T-helper 17 cell (primary cell): ENCODE measurements at places on chromosomes 3 and 15. TPM values are rescaled to one million over a fixed set of nuclear protein-coding genes. Genes with fewer than 3 reads are reported as not detected.

DNA sequence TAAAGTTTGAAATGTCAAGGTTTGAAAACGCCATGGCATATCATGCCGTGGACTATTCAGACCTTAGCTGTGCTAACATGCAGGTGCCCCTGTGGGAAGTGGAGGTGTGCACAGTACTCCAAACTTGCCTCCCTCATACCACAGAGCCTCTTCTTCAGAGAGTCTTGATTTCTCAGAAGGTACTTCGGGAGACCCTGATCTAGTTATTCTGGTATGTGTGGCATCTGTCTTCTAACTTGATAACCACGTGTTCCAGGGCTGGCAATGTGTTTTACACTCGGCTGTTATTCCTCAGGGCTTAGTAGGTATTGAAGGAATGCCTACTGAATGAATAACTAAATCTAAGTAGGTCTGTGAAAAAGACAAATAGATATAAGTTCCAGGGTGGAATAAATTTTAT is 309.9 kb downstream of the CLSTN2 start:
- no peak for DNase-seq

- DNase-seq = no peak
Observed at GRCh38 chr3:115248274-115248673, 101.2 kb upstream of the ZBTB20 start.

- DNase-seq = no peak
Observed at GRCh38 chr3:132187746-132188145, 129.5 kb upstream of the ACP3 start.

WDR93 gene
- not detected for total RNA-seq

WNT7A gene
- 10.1 TPM for total RNA-seq

DNA sequence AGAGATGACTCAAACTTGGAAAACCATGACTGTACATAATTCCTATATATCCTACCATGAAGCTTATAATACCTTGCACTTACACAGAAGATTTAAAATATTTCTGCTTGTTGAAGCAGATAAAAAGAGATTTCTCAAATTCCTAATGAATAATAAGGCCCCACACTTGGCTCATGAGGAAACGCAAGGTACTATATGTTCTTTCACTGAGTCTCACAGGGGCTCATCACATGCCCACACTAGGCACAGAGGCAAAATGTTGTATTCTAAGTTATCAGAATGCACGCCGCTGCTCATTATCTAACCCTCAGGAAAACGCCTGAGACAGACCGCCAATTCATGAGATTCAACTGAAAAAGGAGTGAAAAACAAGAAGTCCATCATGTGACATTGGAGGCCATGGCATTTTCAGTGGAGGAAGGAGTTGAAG is 5.6 kb downstream of the MYO1E start:
- no peak for DNase-seq

- DNase-seq = no peak
Observed at GRCh38 chr3:188697127-188697526, 474.6 kb upstream of the TPRG1 start.

SH3GL3 gene
- total RNA-seq = not detected

DNA sequence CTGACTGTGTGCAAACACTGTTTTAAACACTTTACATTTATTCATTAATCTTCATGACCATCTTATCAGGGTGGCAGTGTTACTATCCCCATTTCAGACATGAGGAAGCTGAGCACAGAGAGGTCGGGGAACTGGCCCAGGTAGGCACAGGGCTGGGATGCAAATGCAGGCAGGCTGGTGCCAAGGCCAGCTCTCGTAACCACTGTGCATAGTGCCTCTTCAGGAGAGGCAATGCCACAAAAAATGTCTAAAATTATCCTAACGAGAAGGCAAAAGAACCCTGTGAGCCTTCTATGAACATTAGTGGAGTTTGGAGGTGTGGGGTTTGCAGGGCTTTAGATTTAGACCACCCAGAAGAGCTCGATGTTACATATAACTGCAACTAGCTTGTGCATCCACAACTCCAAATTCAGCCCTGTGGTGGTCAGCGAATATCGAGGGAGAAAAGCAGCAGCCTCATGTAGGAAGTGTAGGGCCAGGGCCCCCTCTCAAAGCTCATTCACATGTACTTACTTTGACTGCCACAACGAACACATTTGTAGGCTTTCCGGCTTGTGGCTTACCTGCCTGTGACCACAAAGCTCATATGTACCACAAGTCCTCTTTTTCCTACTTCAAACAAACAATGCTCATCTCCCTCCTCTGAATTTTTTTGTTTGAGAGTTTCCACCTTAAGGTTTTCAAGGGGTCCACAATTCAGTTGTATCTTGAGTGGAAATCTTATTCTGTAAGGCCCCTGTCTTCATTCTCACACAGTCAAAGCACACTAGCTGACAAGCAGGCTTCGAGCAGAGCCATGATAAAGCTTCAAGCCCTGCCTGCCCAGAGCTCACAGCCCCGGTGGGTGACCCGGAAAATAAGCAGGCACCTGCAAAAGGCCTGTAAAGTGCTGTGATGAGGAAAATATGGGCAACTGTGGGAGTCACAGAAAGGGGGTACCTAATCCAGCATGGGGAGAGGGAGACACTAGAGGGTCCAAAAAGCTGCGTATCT is 722.9 kb upstream of the CFAP20DC start:
- DNase-seq = no peak

- no peak for DNase-seq
Observed at GRCh38 chr3:165728924-165729323, 108.3 kb downstream of the BCHE start.

- DNase-seq = no peak
Observed at GRCh38 chr15:23616536-23616935, 31.1 kb downstream of the MAGEL2 start.

- DNase-seq = no peak
Observed at GRCh38 chr15:63655683-63656372, 58.6 kb downstream of the FBXL22 start.

- no peak for DNase-seq
Observed at GRCh38 chr15:88810446-88810845, 7.2 kb downstream of the ACAN start.

- DNase-seq = no peak
Observed at GRCh38 chr3:111732252-111732879, 126.7 kb upstream of the PHLDB2 start.

- DNase-seq = no peak
Observed at GRCh38 chr3:10762611-10763247, 53.3 kb upstream of the SLC6A11 start.

DNA sequence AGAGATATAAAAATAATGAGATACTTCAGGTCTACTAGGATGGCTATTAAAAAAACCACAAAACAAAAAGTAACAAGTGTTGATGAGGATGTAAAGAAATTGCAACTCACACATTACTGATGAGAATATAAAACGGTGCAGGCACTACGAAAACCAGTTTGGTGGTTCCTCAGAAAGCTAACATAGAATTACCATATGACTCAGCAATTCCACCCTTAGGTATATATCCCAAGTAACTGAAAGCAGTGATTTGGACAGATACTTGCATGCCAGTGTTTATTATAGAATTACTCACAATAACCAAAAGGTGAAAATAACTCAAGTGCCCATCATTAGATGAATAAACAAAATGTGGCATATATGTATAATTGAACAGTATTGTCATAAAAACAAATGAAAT is 87.5 kb upstream of the MELTF start:
- no peak for DNase-seq

KNG1 gene
- total RNA-seq = not detected

- DNase-seq = no peak
Observed at GRCh38 chr3:71400986-71401451, 182.5 kb downstream of the FOXP1 start.

MINAR1 gene
- total RNA-seq = 0.40 TPM

GRCh38 chr3:187729598-187729997 is 15.7 kb downstream of the BCL6 start:
- no peak for DNase-seq

ROPN1 gene
- total RNA-seq = not detected

- no peak for DNase-seq
Observed at GRCh38 chr15:35886765-35887164, 340.8 kb upstream of the DPH6 start.

DNA sequence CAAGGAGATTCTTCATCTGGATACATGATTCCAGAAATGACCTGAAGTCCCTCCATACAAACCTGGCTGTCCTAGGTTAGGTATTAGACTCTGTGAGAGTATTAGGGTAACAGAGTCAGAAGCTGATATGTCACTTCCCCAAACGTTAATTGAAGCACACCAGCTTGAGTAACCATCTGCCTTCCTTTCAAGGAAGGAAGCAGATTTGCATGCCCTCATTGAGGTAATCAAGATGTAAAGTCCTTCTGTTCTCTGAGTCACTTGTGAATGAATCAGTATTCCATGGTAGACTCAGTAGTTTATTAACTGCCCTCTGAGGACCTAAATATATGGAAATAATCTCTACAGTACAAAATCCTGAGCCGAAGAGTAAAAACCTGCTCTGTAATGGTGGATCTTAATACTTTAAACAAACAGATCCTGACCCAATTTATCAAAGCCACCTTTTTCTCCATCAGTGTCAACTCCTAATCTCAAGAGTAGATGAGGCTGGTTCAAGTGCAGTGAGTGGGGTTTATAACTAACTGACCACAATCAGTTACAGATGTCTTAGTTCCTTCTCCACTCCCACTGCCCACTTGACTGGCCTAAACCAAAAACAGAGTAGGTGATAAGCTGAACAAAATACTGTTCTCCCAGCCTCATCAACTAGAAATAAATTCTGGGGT is 246.2 kb upstream of the CHRM5 start:
- DNase-seq = no peak

DNA sequence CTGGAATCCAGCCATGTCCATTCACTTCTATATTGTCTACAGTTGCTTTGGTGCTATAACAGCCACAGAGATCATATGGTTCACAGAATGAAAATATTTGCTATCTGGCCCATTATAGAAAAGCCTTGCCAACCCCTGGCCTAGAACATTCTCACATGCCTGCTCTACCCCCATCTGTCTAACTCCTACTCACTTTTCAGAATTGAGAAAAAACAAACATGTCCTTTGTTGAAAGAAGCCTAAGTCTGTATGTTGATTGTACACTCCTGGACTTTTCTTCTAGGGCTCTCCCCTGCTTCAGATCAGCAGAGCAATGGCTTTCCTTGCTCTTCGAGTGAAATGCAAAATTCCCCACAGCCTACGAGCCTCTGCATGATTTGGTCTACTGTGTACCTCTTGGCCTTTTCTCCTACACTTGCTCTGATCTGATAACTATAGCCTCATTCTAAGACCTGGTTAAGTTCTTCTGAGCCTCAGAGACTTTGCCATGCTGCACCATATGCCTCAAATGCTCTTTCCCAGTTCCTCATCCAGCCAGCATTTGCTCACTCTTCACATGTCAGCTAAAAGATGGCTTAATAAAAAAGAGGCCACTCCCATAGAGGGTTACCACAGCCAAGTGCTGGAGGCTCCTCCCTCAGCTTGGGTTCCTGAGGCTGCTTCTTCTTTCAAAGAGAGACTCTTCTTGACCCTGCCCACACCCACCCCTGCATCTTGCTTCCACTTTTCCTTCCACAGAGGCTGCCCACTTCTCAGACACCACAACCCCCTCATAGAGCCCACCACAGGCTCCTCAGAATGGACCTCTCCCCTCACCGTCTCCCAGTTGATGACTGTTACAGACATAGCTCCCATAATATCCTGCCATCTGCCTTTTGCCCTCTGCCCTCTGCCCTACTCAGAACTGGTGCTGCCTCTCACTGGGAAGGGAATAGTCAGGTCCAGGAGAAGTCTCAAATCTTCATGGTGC is 22.9 kb upstream of the DCLK3 start:
- no peak for DNase-seq

- no peak for DNase-seq
Observed at GRCh38 chr3:29898171-29898965, 617.5 kb downstream of the RBMS3 start.

SLC38A3 gene
- total RNA-seq = 0.78 TPM

GRCh38 chr3:15428539-15428938 is 1.1 kb downstream of the EAF1 start:
- no peak for DNase-seq

- DNase-seq = no peak
Observed at GRCh38 chr3:96865605-96866004, 51.2 kb downstream of the EPHA6 start.

CTXN2 gene
- total RNA-seq = not detected

LEKR1 gene
- 0.75 TPM for total RNA-seq

PLSCR4 gene
- total RNA-seq = 0.78 TPM

TM6SF1 gene
- 4.3 TPM for total RNA-seq
